ENCODE measurements at places on chromosomes 1 and 21.

DNA sequence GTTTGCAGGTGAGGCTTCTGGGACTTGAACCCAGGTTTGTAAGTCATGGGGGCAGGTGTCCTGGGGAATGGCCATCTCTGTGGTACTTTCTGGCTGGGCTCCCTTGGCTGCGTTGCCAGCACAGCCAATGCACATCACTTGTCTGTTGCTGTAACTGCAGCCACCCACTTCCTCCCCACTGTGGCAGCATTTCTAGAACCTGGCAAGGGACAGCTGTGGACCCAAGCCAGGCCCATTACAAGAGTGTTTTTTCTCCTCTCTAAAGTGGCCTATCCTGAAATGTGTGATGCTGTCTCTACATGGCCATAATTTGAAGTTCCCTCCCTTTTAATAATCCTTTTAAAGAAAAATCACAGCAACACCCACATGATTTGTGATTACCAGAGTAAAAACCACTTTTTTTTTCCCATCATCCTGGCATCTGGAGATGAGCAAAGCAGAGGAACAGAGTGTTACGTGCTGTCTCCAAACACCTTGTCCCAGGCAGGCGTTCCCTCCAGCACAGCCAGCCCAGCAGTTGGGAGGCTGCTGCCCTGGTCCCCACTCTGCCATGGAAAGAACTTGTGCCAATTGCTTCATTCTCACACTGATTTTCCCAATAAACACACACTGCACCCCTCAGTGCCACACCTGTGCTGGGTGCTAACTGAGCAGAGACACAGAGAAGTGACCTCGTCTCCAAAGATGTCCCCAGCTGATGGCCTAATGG lies 360.6 kb upstream of the USP24 start:
- no peak for DNase-seq

DNA sequence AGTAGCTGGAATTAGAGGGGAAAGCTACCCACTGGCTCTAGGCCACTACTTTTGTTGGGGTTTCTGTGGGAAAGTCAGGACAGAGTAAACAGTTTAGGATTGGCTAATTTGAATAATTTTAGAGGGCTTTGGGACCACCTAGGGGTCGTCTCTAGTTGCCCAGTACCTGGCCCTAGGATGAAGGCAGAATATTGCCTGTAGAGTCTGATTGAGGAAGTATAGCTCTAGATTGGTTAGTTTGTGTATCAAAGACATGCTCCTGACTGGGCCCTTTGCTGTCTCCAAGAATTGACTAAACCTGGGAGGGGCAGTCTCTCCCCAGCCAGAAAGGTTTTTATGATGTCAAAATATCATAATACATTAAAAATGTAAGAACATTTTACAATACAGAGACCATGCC lies 142.0 kb downstream of the POU2F1 start:
- no peak for DNase-seq

DNA sequence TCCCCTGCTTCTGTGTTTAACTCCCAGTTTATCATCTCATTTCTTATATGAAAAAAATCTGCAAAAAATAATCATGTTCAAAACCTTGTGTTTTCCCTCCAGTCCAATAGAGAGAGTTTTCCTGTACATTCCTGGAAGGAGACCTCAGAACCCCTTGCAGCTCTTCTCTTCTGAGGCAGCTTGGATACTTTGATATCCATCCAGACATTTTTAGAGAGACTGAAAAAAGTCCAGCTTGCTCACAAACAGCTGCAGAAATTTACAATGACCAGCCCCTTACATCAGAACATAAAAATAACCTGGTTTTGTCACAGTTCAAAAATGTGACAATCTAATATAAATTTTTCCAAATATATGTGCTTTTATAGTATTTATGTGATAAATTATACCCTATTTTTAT lies 73.3 kb upstream of the C1orf115 start:
- no peak for DNase-seq

GRCh38 chr1:41327383-41327999 lies 33.7 kb upstream of the FOXO6 start:
- no peak for DNase-seq

GRCh38 chr1:70499695-70500094 lies 88.6 kb downstream of the CTH start:
- no peak for DNase-seq

GRCh38 chr21:37944496-37944895 lies 28.2 kb upstream of the KCNJ6 start:
- no peak for DNase-seq

DNA sequence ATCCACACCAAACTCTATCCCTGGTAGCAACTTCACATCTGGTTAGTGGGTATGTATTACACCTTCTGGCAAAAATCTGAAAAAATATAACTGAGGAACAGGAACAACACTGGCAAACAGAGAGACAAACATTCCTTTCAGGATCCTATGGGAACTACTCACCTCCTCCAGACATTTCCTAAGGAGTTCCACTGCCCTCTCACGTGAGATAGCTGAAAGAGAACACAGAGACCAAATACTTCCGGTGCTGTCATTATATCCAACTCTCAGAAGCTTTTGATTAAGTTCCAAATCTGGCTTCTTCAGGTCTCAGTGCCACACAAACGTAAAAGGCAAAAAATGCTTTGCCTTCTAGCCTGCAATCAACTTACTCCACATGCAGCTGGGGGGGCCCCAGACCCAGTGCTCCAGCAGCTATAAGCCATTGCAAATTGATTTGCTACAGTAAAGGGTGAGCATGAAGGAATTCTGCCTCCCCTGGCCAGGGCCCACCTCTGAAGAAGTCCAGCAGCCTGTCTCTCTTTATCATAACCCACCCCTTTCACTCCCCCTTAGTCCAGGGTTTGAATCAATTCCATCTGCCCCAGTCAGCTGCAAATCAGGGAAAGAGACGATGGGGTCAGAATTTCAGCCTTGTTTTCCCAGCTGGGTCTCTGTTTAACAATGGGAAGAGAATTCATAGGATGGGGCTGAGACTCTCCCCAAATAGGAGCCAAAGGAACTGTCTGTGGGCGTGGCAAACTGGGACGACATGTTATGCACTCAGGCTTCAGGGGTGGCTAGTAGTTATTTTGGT lies 32.2 kb downstream of the TFAP2E start:
- DNase-seq: no peak

- no peak for DNase-seq
Observed at GRCh38 chr21:33198346-33199099, 31.2 kb upstream of the IFNAR2 start.

DNA sequence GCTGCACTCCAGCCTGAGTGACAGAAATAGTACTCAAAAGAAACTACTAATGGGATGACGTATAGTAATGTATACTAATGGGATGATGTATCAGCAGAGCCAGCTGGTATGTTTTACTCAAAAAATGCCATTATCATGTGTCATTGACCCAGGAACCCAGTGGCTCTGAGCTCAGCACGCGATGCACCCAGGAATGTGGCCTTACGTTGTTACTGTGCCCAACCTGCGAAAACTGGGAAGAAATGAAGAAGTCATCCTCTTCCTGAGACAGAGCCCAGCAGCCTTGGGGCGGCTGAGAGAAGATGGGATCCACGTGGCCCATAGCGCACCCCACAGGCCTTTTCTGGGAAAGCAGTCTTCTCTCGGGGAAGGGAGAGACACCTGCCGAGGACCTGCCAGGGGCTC lies 8.8 kb downstream of the UBE2J2 start:
- DNase-seq: no peak

- no peak for DNase-seq
Observed at GRCh38 chr1:2554621-2555387, 1.4 kb upstream of the TNFRSF14 start.

DNA sequence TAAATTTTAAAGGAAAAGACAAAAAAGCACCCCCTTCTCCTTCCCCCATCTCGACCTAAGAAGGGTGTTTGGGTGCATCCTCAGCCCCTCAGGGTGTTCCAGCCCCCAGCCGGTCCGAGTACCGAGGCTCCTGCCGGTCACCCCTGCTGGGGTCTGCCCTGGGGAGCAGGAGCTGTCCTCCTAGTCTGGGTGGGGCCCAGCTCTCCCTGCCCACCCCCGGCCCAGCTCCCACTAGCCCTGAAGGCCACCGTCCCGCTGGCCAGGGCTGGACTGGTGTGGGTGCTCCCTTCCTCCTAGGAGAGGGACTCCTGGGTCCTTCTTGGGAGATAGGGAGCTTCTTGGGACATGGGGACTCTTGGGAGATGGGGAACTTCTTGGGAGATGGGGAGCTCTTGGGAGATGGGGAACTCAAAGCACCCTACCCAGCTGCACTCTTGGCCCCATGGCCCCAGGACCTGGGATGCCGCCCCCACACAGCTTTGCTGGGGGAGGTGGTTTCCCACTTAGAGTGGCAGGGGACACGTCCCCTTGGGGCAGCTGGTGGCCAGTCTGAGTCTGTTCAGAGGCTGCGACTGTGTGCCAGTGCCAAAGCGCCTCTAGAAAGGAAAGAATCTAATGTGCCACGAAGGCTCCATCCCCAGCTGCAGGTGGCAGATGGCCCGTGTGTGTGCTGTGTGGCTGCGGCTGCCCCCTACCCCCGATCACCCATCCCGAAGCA lies 44.5 kb downstream of the MORN1 start:
- DNase-seq: no peak

GRCh38 chr1:980602-981395 lies 1.1 kb downstream of the PERM1 start:
- no peak for DNase-seq

DNA sequence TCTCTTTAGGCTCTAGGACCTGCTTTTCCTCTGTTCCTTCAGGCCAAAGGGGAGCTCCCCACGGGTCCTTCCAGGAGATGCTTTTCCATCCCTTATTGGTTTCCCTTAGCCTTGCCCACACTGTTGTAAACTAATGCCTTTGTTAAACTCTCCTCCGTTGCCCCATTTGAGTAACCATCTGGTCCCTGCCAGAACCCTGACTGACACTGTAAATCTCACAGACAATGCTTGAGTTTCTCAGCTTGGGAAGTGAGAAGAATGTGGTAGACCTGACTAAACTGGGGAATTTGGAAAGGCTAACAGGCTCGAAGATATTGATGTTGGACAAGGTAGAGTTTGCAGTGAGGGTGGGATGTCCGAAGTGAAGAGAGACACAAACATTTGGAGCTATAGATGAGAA lies 11.4 kb downstream of the AKNAD1 start:
- no peak for DNase-seq

- DNase-seq: no peak
Observed at GRCh38 chr1:67599085-67599484, 85.9 kb upstream of the GADD45A start.

- no peak for DNase-seq
Observed at GRCh38 chr1:166302989-166303758, 136.4 kb upstream of the FAM78B start.

GRCh38 chr1:228321435-228321834 lies 85.2 kb downstream of the TRIM11 start:
- DNase-seq: no peak

- DNase-seq: peak; percentile 12
Observed at GRCh38 chr1:19344372-19344810, 32.3 kb downstream of the SLC66A1 start.

GRCh38 chr1:204941421-204942338 lies 71.0 kb downstream of the NFASC start:
- no peak for DNase-seq

DNA sequence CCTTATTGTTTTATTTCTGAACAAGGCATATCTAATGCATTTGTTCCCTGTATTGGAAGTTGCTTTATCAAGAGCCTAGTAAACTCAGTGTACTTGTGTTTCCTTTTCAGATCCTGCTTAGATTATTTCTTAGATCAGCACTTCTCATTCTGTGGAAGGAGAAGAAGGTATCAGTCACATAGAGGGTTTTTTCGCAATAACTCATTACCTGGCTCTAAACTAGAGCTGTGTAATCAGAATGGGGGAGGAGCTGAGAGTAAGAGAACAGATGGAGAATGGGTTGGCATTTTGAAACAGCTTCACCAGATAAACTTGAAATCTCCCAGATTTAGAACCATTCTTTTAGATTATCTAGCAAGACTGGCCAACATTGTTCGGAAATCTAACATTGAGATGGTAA lies 11.0 kb downstream of the AHCYL1 start:
- no peak for DNase-seq

GRCh38 chr1:112638110-112638428 lies 18.4 kb downstream of the CAPZA1 start:
- no peak for DNase-seq

- no peak for DNase-seq
Observed at GRCh38 chr1:48917901-48918603, 141.4 kb upstream of the BEND5 start.

DNA sequence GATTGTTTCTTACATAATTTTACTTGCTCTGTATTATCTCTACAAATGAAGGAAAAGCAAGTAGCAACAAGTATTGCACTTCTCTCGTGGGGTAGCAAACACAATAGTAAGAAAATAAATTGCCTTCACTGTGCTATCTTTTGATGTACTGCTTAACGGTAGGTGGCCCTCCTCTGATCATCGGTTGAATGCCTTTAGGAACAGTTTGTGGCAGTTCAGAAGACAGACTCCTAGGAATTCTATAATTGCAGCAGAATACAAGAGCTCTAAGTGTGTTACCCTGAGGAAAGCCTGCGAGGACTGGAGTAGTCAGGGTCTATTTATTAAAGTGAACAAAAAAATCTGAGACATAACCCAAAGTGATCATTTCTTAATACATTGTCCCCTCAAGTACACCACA lies 1135.9 kb downstream of the KCNT2 start:
- DNase-seq: no peak

DNA sequence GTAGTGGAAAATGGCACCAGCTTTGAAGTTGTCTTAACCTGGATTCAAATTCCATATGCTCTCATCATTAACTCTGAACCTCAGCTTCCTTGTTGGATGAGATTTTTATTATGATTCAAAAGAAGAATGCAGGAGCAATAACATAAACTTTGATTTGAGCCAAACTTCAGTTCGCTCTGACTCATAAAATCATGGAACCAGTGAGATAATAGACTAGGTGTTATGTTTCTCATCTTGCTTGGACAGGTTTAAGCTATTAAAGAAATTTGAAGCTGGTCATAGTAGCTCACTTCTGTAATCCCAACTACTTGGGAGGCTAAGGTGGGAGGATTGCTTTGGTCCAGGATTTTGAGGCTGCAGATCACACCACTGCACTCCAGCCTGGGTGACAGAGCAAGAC lies 172.8 kb downstream of the CLEC20A start:
- no peak for DNase-seq

DNA sequence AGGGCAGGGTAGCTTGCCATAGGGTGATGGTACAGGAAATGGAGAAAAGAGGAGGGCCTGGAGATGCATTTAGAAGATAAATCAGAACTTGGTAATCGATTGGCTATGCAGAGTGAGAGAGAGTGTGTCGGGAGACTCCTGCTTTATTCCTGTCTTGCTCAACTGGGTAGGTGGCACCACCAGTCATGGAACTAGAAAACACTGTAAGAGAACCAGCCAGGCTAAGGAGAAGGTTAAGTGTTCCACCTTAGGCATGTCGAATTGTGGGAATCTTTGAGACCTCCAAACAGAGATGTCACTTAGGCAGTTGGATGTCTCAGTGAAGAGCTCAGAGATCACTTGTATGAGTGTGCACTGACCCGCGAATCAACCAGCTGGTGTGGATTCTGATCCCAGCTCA lies 28.7 kb upstream of the RD3 start:
- no peak for DNase-seq

DNA sequence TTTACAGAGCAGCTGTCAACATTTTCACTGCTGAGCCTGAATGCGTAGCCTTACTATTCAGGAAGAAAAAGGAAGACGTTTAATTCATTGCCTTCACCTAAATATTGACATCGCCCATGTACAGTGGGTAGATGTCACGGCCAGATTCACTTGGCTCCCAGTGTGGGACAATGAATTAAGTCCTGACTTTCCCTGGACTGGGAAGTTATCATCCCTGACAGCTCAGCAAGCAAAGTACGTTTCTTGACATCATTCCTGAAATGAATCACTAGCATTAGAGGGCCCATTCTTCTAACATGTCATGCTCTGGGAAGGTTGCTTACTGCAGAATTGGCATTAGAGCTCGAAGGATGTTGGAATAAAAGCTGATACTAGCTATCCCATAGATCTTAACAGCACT lies 37.8 kb downstream of the LRRC53 start:
- no peak for DNase-seq
